ENCODE measurements at places on chromosomes 12 and 14.

GRCh38 chr12:100156731-100157426 lies 14.2 kb upstream of the BLTP3B start:
- no peak for DNase-seq

DNA sequence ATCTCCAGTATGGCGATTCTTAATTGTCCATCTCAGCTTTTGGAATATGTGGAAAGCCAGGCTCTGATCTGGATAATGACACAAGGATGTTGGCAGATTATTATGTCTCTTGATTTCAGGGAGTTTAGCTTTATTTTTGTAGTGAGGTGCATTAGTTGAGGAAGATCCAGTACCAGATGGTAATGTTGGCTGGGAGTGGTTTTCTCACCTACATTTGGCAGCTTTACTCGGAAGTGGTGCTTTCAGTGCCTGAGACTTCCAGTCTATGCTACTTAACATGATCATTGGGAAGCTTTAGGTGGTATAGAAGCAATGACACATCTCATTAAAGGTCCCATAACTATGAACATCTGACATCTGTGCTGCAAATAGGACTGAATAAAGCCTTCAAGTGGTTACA lies 7.5 kb downstream of the SLC15A5 start:
- DNase-seq = no peak

- no peak for DNase-seq
These were observed 111.1 kb upstream of the SCAF11 start for GRCh38 chr12:46101485-46101869.

DNA sequence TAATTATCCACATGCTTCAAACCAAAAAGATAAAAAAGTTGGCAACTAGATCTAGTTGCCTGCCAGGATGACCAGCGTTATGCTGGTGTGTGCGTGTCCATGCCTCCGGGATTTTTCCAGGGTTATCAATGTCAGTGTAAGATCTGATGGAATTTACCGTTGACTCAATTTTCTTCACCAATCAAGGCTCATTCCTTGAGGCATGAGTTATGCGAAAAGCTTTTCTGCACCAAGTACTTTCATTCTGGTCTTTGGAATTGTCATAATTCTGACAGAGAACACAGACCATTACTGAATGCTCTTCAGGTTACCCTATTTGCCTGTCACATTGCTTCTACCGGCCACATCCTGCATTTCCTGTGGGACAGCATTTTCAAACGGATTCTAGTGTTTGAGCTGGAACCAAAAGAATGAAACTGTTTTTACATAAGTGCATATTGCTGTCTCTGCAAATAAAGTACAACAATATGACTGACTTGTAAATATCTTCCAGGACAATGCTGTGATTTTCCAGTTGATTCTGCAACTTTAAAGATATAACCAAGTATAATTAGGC lies 91.8 kb downstream of the DUSP16 start:
- DNase-seq = no peak

- no peak for DNase-seq
These were observed 61.1 kb downstream of the HRK start for GRCh38 chr12:116820064-116820656.

- DNase-seq = no peak
These were observed 7.3 kb upstream of the RCOR1 start for GRCh38 chr14:102584871-102585869.

GRCh38 chr12:39586816-39587215 lies 32.8 kb downstream of the ABCD2 start:
- DNase-seq = no peak
